ENCODE measurements at places on chromosomes 2 and 18.

GRCh38 chr2:112588611-112589045 lies 4.2 kb downstream of the CHCHD5 start:
- DNase-seq, result no peak

DNA sequence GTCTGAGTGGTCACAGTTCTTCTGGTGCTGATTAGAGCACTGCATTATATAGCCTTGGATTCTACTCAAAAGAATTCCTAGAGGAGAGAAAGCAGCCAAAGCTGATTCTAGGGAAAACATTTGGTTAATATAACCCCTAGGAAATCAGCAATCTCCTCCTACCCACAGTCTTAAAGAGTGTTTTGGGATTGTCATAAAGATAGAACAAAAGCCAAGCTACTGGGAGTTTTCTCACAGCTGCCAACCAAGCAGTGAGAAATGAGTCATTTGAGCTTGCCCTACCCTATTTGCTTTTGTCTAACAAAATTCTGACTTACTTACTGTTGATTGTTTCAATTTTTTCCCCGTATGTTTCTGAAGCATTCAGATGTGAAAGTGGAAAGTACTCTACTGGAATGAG lies 469.3 kb downstream of the PLCL1 start:
- no peak for DNase-seq

DNA sequence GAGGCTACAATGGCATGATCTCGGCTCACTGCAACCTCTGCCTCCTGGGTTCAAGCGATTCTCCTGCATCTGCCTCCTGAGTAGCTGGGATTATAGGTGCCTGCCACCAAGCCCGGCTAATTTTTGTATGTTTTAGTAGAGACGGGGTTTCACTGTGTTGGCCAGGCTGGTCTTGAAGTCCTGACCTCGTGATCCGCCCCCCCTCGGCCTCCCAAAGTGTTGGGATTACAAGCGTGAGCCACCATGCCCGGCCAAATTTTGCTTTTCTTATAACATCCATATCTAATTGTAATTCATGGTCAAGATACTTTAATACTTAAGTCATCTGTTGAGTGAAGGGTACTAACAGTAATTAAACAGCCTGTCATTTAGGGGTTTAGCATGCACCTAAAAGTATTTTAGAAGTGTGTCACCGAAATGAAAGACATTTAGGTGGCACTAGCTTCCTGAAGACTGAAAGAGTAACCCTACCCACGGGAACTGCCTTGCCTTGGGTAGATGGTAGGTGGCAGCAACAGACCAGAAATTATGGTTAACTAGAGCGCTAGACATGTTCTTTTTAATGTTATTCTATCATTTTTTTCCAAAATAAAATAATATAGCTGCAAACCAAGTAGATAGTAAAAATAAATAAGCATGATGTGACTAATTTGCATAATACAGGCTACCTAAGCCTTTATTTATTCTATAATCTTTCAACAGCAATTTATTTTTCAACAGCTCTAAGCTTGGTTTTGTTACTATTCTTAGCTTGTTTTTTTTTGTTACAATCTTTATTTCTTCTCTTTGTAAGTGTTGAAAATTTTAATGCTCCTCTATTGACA lies 8.6 kb upstream of the ACYP2 start:
- DNase-seq, result peak; percentile 82

- DNase-seq, result no peak
These were observed 187.8 kb downstream of the ANAPC1 start for GRCh38 chr2:111696226-111696625.

DNA sequence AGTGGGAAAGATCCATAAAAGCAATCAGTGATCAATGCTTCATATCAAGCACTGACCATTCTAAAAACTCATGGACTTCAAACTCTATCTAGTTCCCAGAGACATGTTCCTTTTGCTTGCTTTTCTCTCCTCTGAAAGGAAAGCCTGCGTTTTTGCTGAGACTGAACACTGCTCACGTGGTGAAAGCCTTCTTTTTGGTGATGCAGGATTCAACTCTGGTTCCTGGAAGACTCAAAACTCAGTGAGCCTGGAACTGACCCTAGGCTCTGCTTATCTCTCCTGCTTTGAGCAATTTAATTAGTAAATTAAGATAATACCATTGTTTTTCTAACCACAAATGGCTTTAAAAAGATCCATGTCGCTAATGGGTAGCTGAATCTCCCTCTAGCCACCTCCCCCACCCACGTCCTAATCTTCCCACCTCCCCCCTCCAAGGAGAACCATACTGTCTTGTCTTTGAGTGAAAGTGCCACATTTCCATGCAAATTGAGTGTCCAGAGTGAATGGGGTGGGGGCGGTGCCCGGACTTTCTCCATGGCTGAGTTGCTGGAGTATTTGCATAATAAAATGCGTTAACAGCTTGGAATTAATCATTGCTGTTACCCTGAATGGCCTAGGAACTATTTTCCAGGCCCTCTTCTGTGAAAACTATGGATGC lies 130.5 kb downstream of the BCL11A start:
- DNase-seq, result no peak

GRCh38 chr18:76452357-76452756 lies 42.7 kb downstream of the ZNF516 start:
- peak; percentile 23 for DNase-seq

- DNase-seq, result peak; percentile 22
These were observed 69.4 kb downstream of the TWSG1 start for GRCh38 chr18:9403795-9404564.

DNA sequence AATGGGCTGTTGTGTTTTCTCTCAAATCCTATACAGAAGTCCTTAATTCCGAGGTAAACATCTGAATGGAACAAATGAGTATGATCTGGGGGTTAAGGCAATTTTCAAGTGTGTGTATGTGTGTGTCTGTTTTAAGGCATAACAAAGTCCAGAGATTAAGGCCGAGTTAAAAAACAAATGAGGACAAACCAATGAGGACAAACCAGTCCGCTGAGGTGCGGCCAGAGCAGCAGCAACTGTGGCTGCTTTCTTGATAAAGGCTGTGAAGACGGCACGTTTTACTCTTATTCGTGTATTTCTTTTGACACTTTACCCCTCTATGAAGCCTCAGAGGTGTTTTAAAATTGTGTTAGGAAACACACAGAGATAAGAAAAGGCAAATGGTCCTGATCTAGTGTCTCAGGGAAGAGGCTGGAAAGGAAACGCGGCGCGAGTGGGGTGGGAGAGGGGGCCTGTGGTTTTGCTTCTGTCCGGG lies 495 bp upstream of the GULP1 start:
- DNase-seq, result no peak

- no peak for DNase-seq
These were observed 25.2 kb downstream of the PRELID3A start for GRCh38 chr18:12432881-12433280.

GRCh38 chr2:179861027-179861415 lies 391 bp downstream of the ZNF385B start:
- DNase-seq, result no peak

- DNase-seq, result no peak
These were observed 6.6 kb downstream of the KIF1A start for GRCh38 chr2:240813231-240813921.

DNA sequence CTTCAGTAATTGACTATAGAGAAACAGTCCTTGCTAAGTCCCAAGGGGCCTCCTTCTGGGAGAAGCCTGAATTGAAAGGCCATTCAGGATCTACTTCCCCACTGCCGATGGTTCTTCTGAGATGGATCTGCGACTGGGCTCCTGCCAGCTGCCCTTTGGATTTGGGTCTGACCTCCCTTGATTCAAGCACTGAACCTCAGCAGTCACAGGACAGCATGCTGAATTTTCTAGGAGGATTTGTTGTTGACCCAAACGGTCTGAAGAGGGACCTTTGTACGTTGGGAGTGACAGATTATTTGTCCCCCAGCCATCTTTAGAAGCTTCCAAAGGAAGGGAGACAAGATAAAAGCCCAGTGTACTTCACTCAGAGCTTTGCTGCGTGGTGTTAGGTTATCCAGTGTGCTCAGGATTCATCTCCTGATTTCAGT lies 67.1 kb downstream of the NXPH2 start:
- no peak for DNase-seq

- no peak for DNase-seq
These were observed 236.4 kb downstream of the MBD5 start for GRCh38 chr2:148257276-148257675.

DNA sequence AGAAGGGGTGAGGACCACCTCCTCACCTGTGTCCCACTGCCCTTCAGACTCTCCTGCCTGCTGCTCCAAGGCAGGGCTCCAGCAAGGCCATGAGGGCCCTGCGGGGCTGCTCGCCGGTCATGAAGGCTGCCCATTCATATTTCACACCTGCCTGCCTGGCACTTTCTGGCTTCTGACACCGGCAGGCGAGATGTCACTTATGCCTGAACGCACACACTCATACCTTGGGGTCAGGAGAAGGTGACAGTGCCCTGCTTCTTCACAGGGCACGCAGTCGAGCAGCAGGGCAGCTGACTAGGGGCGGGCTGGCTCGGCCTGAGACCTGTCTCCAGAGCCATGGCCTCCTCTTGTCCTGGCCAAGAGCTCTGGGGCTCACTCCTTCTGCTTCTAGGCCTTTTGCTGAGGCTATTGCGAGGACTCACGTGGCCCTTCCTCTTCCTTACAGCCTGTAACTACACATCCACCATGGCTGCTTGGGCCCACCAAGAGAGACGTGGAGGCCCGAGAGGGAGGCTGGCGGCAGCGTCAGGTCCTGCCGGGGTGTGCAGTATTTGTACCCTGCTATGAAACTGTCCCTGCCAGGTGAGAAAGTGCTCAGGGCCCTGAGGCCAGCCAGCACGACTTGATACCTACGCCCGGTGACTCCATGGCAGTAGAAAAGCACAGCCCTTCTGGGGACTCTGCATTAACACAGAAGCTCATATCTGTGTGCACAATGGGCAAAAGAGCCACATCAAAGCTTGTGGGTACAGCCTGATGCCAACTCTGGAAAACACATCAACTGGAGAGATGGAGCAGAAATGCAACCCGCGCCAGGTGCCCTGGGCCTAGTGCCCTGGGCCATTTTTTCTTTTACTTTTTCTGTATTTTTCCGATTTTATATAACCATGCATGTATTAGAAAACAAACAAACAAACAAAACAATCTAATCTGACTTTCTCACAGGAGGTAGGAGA lies 30.6 kb downstream of the HS6ST1 start:
- no peak for DNase-seq

- peak; percentile 58 for DNase-seq
These were observed 111.8 kb downstream of the HDAC4 start for GRCh38 chr2:239288951-239289511.

- DNase-seq, result no peak
These were observed 55.7 kb upstream of the SLC39A10 start for GRCh38 chr2:195601361-195601760.

DNA sequence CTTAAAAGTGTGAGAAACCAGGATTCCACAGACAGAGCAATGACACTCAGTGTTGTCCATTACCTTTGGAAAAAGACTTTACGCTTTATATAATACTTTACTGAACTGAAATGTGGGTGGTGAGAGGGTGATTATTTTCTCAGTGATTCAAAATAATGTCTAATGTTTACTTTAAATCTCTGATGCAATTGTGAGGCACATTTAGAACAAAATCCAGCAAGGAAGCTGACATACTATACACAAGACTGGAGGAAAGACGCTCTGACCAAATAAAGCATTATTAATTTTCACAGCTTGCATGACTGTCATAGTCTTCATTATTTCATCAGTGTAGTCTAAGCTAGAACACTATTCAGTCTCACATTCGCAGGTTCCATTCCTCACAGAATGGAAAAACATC lies 34.1 kb upstream of the STAT1 start:
- DNase-seq, result no peak

DNA sequence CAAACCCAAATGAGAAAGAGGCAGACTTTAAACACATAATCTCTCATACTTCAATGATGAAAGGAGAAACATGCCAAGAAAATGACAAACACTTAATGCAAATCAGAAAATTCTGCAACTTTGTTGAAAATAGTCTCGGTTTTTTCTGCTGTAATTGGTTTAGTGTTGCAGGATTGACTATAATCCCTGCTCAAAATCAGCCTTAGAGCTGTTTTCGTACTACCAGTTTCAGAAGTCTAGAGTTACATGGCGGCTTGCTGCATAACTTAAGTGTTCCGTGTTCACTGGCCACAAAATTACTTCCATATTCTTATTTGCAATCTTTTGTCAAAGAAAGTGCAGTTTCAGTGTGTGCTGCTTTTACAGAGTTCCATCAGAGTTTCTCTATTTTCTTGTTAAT lies 48.9 kb upstream of the ITGAV start:
- DNase-seq, result no peak

DNA sequence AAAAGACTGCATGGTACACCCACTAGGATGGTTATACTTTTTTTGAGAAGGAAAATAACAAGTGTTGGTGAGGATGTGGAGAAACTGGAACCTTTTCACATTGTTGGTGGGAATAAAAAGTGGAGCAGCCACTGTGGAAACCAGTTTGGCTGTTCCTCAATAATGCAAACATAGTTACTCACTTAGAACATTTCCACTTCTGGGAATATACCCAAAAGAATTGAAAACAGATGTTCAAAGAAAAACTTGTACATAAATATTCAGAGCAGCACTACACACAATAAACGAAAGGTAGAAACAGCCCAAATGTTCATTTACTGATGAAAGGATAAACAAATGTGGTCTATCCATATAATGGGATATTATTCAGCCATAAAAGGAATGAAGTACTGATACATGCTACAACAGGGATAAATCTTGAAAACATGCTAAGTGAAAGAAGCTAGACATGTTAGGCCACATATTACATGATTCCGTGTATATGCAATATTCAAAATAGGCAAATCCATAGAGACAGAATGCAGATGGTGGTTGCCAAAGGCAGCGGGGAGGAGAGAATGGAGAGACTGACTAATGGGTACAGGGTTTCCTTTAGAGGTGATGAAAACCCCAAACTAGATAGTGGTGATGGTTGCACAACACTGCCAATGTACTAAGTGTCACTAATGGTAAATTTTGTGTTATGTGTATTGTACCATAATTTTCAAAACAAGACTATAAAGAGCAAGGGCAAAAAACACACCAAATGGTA lies 20.9 kb upstream of the LMAN1 start:
- DNase-seq, result no peak

DNA sequence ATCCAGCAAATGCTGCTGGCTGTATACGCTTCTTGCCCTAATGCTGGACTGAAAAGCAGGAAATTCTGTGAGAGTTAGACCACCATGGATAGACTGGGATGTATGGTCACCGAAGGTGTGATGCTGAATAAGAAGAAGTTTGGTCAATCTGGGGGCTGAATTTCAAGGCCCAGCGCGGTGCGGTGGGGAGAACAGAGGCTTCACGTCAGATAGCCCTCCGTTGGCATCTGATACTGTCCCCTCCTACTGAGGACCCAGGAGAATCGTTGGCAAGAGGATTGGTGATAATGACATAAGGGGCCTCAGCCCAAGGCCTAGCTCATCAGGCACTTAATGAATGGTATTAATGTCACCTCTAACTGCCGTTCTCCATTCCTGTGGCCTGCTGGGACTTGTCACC lies 97.3 kb upstream of the ST3GAL5 start:
- DNase-seq, result no peak

GRCh38 chr2:21392649-21393048 lies 268.9 kb downstream of the TDRD15 start:
- no peak for DNase-seq

DNA sequence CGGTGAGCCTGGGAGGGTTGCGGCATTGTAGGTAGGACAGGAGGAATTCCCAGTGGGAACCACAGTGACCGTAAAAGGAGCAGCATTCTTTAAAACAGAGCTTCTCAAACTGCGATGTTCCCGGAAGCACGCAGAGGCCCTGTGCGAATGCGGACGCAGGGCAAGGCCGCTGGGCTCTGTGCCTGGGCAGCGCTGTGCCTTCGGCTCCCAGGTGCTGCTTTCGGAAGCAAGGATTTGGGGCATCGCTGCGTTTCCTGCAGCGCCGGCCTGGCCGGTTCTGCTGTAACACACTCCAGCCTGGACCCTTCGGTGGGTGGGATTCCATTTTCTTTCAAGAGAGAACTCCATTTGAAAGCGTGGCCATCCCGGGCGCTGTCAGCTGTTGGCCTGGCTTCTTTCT lies 118.6 kb downstream of the PTGR3 start:
- DNase-seq, result no peak

Data from OCI-M1 (cell line).